Renal cortical epithelial cell (primary cell): ENCODE measurements at places on chromosomes 1 and 21.

GRCh38 chr21:43353282-43354025 is 73.5 kb downstream of the SIK1 start:
- DNase-seq, result no peak

- DNase-seq, result no peak
Observed at GRCh38 chr1:78436961-78437360, 53.8 kb upstream of the PTGFR start.

DNA sequence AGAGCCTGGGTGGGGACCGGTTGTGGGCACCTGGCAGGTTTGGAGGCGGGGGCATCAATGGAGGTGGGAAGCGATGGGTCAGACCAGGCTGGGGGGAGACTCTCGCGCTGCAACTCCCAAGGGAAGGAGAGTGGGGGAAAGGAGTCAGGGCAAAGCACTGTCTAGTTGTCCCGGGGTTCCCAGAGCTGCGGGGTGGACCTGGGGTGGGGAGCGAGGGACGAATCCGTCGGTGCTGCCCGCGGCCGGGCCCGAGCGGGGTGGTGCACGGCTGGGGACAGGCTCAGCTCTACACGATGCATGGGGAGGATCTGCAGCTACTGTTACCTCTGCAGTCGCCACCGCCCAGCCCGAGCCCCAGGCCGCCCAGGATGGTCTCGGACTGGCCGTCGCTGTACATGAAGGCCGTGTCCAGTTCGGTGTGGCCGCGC is 427 bp downstream of the AKR7A2 start:
- no peak for DNase-seq

DNA sequence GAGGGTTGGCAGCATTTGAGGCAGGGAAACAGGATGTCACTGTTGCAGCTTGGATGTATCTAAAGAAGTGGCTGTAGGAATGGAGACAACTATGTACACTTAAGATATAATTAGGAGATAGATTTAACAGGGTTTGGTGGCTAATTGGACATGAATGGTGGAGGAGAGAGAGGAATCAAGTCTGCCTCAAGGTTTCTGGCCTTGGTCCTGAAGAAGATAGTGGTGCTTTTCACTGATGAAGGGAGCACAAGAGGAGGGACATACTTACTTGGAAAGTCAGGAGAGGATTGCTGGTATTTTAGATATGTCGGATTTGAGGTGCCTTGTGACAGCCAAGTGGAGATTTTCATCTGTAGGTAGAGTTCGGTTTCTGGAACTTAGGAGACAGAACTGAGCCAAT is 123.9 kb downstream of the ST6GALNAC3 start:
- no peak for DNase-seq

DNA sequence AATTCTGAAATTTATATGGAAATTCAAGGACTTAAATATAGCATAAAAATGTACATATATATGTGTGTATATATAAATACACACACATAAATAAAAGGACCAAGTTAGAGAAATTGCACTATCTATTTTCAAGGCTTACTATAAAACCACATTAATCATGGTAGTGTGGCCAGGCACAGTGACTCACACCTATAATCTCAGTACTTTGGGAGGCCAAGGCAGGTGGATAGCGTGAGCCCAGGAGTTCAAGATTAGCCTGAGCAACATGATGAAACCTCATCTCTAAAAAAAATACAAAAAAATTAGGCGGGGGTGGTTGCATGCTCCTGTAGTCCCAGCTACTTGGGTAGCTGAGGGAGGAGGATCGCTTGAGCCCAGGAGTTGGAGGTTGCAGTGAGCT is 171.4 kb upstream of the GORAB start:
- DNase-seq, result no peak

DNA sequence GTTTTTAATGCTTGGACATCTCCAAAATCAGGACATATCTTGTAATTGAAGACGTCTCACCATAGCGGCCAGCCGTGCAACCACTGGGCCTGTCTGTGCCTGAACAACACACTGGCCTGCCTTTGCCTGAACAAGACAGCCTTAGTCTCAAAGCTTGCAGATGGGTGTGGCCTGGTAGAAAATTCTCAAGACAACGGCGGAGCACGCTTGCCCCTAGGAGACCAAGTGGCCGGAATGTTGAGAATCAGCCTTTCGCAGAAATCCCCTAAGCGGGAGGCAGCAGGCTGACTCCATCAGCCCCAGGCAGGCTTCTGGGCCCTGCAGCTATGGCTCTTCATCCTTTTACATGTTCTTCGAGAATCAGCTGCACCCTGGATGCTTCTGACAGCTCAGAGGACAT is 98.0 kb upstream of the C1orf174 start:
- no peak for DNase-seq
